ENCODE measurements at places on chromosomes 5 and 9.

DNA sequence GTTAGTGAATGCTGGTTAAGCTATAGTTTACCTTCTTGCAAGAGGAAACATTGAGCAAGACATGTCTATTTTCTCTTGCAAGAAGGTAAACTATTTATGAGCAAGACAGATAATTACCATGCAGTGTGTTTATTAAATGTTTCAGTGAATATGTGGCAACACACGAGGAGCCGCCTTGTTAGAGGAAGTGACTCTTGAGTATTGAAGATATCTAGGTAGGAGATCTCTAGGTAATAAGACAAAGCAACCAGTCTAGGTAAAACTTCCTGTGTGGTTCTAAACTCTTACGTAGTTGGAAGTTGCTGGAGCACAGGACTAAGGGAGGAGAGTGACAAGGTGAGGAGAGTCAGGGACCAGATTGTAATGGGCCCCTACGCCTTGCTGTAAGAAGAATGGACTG lies 16.8 kb downstream of the SKP2 start:
- DNase-seq: no peak

DNA sequence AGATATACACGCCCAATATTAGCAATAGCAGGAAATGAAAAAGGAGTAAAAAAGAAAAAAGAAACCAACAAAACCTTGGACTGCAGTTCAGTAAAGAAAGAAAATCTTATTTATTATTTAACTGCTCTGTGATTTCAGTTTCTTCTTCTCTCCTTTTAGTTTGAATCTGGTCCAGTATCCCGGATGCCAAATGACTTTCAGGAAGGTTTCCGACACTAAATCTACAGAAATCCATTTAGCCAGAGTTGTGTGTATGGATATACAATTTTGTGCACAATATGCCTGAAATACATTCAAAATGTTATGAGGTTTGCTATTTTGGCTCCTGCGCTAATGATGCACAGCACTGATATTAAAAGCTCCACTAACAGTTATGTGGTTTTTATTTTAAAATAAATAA lies 64.5 kb downstream of the FBXL7 start:
- DNase-seq: no peak

GRCh38 chr5:17118631-17119030 lies 98.8 kb upstream of the BASP1 start:
- no peak for DNase-seq

- no peak for DNase-seq
Measured at GRCh38 chr5:74257060-74257527, 383.4 kb downstream of the ENC1 start.

DNA sequence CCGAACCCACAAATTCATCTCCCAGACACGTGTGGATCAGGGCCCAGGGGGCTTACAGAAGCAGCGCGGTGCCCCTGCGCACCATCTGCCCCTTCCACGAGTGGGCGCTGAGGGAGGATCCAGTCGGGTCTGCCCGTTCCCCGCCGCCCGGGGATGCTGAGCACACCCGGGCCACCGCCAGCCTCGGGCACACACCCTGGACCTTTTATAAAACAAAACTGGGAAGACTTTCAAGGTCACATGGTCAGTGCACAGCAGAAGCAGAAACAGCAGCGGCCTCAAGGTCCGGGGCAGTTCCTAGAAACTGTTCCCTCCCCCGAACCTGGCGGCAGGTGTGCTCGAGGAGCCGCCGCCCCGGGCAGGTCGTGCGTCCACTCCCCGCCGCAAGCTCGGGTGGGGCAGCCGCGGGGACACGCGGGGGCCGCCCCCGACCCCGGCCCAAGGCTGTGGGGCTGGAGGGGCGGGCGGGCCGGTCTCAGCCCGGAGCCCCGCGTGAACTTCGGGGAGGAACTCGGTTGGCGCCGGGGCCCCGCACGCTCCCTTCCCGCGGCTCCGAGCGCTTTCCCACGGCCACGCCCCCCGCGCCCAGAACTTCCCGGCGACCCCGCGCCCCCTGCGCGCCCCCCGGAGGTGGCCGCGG lies 633 bp upstream of the PPP1R26 start:
- DNase-seq: no peak

- DNase-seq: no peak
Measured at GRCh38 chr5:73115399-73116051, 4.8 kb upstream of the TMEM171 start.

DNA sequence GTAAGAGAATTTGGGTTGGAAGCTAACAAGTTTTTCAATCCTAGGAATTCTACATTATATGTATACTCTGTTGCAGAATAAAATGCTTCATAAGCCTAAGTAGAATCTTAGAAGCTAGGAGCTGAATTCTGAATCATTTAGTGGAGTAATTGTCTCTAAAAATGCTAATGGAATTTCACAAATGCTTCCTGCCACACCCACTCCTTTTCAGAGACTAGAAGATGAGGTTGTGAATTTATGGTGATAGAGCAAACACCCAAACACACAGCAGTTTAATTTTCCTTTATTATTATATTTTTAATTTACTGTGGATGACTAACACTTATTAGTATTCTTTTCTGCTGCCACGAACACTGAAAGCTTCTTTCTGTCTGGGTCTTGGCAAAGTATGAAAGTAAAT lies 208.0 kb upstream of the PDE4D start:
- no peak for DNase-seq

DNA sequence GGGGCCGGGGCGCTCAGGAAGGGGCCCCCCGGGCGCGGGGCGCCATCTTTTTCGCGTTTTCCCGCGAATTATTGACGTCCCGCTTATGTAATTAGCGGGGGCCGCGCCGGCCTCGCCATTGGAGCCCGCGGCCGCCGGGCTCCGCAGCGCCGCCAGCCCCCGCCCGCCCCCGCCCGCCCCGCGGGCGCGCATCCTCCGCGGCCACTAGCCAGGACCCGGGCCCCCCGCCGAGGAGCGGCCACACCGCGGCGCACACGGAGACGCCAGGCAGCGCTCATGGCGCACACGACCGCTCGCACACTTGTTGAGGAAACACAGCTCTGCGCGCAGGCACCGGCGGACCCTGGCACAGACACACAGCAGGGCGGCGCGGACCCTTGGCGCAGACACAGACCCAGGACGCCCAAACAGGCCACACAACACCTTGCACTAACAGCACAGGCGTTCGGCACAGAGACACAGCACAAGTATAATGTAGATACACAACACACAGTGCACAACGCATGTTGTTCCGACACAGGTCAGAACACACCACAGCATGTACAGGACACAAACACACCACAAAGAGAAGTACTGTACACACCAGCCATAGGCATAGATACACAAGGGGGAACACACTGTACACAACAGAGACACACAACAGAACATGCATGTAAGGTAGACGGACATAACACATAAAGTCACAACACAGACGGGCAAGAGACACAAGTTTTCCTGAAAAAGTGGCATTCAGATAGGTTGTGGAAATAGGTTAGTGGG lies 467 bp upstream of the PHF19 start:
- DNase-seq: peak; percentile 83

GRCh38 chr9:6055216-6055615 lies 39.8 kb upstream of the RANBP6 start:
- DNase-seq: no peak

- no peak for DNase-seq
Measured at GRCh38 chr5:68169903-68170302, 45.7 kb upstream of the PIK3R1 start.

- DNase-seq: no peak
Measured at GRCh38 chr5:172144291-172144815, 43.7 kb downstream of the STK10 start.

- no peak for DNase-seq
Measured at GRCh38 chr5:77718934-77719610, 57.1 kb downstream of the TBCA start.

DNA sequence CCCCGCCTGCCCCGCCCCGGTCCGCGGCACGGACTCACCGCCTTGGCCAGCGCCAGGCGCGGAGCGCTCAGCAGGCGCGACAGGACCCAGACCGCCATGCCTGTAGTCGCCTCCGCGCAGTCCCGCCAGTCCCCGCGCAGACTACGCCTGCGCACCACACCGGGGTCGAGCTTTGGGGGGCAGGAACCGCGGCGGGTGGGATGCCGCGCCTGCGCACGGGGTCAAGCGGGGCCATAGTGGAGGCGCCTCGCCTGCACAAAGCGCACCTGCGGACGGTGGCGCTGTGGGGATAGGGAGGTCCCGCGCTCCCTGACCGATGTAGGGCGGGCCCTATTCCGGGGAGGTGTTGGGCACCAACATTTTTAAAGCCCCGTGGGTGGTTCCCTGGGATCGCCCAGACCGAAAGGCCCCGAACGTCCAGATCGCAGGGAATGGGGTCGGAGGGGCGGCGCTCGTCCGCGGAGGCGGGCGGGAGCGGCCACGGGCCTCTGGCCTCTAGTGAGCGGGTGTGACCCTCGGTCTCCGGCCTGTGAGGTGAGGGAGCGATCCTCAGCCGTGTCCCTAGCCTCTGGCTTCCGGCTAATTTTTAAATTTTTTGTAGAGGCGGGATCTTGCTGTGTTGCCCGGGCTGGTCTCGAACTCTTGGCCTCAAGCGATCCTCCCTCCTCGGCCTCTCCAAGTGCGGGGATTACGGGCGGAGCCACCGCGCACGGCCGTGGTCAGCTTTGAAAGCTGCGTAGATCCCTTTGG lies 70.8 kb upstream of the LPCAT1 start:
- DNase-seq: peak; percentile 88

DNA sequence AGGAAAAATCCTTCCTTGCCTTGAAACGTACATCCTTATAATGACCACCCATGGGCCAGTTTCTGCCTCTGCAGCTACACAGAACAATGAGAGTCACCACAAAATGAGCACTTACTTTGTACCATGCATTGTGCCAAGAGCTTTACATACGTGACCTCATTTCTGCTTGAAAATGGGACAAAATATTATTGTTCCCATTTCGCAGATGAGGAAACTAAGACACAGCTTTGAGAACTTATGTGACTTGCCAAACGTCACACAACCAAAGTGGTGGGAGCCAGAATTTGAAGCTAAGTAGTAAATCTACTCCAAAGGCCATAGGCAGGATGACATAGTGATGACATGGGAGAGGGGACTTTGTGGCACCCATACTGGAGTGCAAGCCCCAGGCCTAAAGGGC lies 34.8 kb upstream of the GRPEL2 start:
- DNase-seq: no peak

- peak; percentile 66 for DNase-seq
Measured at GRCh38 chr9:95511952-95512708, 4.6 kb downstream of the PTCH1 start.

DNA sequence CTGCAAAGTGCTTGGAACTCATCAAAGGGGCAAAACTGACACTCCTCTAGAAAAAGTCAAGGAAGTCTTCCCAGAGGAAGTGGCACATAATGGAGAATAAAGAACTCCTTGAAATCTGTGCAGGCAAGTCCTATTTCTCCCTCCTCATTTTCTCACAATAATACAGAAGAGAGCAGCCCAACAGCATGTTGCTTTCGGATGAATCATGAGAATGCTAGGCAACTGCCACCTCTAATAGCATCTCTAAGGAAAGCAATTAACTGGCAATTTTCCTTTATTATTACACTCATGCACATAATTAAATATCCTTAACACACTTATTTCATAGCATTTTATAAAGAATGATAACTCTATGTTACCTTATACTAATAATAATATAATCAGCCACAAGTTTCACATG lies 122.2 kb upstream of the PTGER4 start:
- DNase-seq: no peak

DNA sequence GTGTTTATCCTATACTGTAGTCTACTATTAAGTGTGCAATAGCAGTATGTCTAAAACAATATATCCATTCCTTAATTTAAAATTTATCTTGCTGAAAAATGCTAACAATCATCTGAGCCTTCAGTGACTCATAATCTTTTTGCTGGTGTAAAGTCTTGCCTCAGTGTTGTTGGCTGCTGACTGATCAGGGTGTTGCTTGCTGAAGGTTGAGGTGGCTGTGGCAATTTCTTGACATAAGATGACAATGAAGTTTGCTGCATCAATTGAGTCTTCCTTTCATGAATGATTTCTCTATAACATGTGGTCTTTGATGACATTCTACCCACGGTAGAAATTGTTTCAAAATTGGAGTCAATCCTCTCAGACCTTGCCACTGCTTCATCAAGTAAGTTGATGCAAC lies 24.3 kb upstream of the SPEF2 start:
- no peak for DNase-seq

DNA sequence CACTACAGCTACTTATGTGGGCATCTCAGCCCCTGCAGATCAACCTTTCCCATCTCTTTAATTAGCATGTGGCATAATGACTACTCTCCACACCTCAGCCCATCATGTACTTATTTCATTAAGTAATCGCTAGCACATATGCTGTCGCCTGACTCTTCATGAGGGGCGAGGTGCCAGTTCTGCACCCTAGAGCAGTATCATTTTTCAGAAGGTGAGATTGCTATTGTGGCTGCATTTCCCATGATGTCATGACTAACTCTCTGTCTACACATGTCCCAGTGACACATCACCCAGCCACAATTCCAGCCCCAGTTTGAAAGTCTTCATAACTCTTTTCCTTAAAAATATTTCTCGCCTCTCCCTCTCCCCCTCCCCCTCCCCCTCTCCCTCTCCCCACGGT lies 7.6 kb upstream of the F2RL1 start:
- DNase-seq: no peak
